Activated T-helper 9 cell treated with anti-CD3 and anti-CD28 coated beads, Interleukin-2, amount 50 U/mL, for 16 hours (primary cell): ENCODE measurements at places on chromosomes 2 and 18.

- no peak for DNase-seq
These were observed 97.2 kb downstream of the AGPS start for GRCh38 chr2:177489719-177490301.

- DNase-seq: no peak
These were observed 925.7 kb downstream of the EPHA4 start for GRCh38 chr2:220646424-220646823.

GRCh38 chr18:33987206-33987605, 237.5 kb downstream of the NOL4 start:
- no peak for DNase-seq

DNA sequence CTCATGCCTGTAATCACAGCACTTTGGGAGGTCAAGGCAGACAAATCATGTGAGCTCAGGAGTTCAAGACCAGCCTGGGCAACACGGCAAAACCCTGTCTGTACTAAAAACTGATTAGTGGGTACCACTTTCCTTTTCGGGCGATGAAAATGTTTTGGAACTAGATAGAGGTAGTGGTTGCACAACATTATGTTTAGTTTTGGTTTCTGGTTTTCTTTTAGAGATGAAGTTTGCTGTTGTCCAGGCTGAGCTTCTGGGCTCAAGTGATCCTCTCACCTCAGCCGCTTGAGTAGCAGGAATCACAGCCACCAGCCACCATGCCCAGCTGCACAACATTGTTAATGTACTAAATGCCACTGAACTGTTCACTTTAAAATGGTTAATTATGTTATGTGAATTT, 27.6 kb downstream of the AAK1 start:
- DNase-seq: no peak

DNA sequence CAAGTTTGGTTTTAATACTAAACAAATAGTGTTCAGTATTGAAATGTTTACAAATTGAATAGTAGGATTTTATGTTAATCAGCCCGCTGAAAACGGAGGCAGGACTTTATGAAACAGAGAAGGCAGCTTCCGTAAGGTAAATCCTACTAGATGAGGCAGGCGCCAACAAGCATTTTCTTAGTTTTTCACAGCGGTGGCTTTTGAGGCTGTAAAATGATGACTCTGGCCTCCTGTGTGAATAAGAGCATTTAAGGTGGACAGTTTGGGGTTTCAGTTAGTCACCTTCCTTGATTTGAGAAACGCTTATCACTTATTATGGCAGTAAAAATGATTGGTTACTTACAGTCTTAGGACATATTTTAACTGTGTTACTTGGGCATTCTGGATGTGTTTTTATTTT, 212.9 kb downstream of the PTGR3 start:
- no peak for DNase-seq

- no peak for DNase-seq
These were observed 11.8 kb upstream of the ACVR1 start for GRCh38 chr2:157887946-157888345.

DNA sequence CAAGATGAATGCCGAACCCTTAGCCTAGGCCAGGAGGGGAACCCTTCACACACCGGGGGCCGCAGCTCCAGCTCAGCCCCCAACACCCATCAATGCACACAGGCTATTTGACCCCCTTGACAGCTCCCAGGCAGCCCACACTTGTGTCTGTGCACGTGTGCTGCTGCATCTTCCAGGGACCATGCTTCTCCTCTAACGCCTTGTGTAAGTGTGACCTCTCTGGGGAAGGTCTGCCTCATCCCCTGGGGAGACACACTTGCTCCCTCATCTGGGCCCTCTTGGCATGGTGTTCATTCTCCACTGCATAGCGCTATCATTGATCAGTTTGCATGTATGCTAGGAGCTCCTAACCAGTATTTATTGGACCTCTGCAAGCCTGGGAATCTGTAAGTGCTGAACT, 120.0 kb upstream of the FHL2 start:
- no peak for DNase-seq
